ENCODE measurements at places on chromosomes 1 and 21.

DNA sequence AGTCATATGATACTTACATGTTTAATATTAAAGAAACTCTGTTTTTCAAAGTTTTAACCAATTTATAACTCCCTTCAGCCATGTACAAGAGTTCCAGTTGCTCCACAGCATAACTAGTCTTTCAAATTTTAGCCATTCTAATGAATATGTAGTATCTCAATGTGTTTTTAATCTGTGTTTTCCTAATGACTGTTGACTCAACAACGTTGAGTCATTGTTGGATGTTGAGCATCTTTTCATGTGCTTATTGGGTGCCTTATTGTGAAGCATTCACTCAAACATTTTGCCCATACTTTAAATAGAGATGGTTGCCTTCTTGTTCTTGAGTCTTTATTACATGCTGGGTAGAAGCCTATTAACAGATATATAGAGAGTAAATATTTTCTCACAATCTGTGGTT is 240.2 kb upstream of the LYPLAL1 start:
- no peak for DNase-seq

DNA sequence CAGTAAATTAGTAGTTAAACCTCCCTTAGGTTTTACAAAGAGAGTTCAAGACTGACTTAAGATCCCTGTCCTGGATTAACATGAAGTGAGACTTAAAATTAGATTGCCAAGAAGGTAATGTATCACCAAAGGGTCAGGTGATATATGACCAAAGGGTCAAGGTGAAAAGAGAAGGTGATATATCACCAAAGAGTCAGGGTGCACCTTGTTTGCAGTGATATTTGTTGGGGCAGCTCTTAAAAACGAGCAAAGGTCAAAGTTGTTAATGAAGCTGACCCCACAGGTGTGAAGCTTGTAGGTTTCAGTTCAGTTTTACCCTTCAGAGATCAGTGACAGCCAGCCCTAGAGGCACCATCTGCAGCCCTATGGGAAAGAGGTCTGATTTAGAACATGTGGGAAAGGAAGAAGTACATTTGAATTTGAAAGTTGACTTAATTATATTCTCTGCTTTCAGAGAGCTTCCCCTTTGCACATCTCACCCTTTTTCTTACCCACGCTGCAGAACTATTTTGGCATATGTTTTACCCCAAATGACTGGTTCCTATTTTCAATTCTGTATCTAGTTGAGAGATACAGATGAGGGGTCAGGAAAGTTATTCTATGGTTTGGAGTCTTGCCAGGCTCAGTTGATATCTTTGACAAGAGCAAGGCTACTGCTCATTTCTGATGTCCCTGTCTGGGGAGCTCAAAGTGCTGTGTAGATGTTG is 170.8 kb downstream of the S1PR1 start:
- no peak for DNase-seq

GRCh38 chr1:103025858-103026409 is 82.4 kb downstream of the COL11A1 start:
- no peak for DNase-seq

DNA sequence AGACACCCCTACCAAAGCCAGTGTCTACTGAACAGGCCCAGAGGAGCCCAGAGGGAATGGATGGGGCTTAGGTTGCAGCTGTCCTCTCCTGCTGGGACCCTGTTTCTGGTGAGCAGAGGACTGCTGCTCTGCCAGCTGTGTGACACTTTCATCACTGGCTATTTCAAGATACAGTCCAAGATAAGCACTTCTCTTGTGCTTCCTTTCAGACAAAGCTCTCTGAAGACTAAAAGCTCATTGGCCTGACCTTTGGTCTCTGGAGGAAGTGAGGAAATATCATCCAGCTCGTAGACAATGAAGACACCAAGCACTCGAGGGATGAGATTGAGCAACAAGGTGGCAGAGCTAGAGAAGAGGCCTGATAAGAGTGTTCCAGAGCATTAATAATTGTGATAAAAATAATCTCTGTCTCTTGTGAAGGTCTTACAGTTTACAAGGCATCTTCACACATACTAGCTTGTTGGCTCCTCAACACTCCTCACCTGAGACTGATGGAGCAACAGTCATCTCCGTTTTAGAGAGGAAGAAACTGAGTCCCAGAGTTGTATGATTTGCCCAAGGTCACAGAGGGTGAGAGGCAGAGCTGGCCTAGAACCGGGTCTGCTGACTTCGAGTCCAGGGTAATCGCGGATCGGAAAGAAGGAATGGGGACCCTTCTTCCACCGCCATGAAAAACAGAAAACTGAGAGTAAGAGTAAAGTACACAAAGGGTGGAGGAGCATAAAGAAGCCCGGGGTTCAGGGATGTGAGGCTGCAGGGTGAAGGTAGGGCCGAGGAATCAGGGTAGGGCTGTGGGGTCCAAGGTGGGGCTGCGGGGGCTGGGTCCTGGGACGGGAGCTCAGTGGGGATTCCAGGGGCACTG is 666 bp downstream of the PAFAH2 start:
- DNase-seq: peak; percentile 39

DNA sequence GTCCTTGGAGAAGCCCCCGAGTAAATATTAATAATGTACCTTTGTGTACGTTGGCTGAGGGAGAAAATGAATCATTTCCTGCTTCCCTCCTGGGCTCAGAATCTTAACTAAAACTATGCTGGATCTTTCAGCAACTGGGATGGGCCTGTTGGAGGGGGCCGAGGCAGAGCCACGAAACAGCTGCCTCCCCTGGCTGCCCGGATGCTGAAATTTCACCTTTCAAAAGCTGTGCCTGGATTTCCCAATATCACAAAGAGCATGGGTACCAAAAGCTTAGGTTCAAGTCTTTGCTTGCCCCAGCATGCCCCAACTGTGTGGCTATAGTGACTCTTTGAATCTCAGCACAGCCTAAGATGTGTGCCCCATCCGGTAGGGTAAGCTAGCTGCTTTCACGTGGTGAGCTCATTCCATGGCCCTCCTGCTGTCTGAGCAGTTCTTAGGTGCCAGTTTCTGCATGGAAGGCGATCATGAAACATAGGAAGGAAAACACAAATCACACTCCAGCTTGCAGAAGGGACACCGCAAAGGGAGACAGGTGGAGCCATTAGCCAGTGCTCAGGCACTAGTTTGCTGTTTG is 473.5 kb downstream of the PTPRU start:
- no peak for DNase-seq

- no peak for DNase-seq
Observed at GRCh38 chr1:26844424-26845196, 18.1 kb downstream of the ZDHHC18 start.

DNA sequence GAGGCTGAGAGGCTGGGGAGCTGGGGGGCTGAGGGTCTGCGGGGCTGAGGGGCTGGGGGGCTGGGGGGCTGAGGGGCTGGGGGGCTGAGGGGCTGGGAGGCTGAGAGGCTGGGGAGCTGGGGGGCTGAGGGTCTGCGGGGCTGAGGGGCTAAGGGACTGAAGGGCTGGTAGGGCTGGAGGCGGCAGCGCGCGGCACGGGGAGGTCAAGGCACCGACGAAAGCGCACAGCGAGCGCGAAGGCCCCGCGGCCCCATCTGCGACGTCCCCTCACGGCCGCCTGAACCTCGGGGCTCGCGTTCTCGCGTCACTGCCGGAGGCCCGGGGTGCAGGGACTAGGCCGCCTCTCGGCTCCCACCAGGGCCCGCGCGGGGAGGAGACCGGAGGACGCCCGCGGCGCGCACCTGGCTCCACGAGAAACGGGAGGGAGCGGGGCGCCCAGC is 356 bp downstream of the INTS11 start:
- no peak for DNase-seq

Data from midbrain (tissue), 1 donor.